ENCODE measurements at places on chromosomes 12 and 14. TPM values are rescaled to one million over a fixed set of nuclear protein-coding genes. Genes with fewer than 3 reads are reported as not detected.

GRCh38 chr12:92602476-92602875 lies 100.3 kb upstream of the PLEKHG7 start:
- DNase-seq = peak; percentile 92

- DNase-seq = no peak
Measured at GRCh38 chr14:53943751-53944083, 12.9 kb downstream of the BMP4 start.

RAPGEF3 gene
- total RNA-seq = 16.6 TPM

- DNase-seq = peak; percentile 7
Measured at GRCh38 chr12:59036347-59036746, 116.0 kb upstream of the LRIG3 start.

- no peak for DNase-seq
Measured at GRCh38 chr14:21476523-21476924, 235 bp downstream of the RAB2B start.

SVOP gene
- not detected for total RNA-seq

NR1H4 gene
- total RNA-seq = not detected

DENND5B gene
- 6.8 TPM for total RNA-seq

- peak; percentile 14 for DNase-seq
Measured at GRCh38 chr12:94614288-94614721, 36.1 kb downstream of the TMCC3 start.

DNA sequence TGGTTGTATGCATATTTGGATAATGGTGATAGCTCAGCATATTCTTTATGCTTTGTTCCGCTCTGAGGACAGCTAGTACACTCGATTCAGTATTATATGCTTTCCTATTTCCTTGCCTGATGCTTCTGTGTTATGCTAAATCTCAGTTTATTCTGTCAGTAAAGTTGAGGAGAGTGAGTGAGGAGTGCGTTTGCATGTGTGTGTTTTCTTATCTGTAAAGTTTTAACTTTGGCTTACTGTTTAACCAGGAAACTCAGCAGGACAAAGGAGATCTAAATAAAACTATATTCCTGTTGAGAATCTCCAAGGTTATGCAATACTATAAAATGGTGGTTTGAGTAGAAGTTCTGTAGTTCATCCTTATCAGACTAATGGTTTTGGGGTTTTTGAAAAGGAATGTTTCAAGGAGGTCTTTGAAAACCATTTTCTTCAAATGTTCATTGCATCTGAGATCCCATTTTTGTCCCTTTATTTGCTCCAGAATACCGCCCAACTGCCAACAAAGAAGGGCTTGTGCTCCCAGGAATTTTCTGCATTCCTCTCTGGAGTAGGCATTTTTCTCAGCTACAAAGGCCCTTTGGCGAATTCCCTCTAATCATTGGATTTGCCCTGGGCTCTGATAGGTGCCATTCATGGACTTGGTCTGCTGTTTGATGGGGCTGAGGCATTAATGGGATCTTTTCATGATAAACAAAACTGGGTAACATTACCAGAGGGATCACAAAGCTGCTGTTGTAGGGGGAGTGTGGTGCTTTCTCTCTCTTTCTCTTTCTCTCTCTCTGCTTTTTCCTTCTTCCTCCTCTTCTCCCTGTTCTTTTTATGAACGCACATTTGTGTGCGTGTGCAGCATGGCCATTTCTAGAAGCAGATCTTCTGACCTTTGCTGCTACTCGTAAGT lies 71.7 kb downstream of the HMGA2 start:
- peak; percentile 51 for DNase-seq

CMA1 gene
- not detected for total RNA-seq

GRCh38 chr12:29734734-29735133 lies 49.0 kb downstream of the TMTC1 start:
- DNase-seq = no peak

DNA sequence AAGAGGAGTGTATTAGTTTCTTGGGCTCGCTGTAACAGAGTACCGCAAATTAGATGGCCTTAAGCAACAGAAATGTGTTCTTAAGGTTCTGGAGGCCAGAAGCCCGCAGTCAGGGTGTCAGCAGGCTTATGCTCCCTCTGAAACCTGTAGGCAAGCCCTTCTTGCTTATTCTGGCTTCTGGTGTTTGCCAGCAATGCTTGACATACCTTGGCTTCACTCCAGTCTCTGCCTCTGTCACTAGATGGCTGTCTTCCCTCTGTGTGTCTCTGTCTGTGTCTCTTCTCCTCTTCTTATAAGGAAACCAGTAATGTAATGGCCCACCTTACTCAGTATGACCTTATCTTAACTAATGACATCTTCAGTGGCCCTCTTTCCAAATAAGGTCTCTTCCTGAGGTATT lies 85.1 kb downstream of the DERA start:
- peak; percentile 47 for DNase-seq

GNB3 gene
- 3.4 TPM for total RNA-seq

Measured in fibroblast of the aortic adventitia (primary cell).